Activated naive CD8-positive, alpha-beta T cell treated with anti-CD3 and anti-CD28 coated beads, Interleukin-2, amount 50 U/mL, for 24 hours (primary cell): ENCODE measurements at places on chromosomes 5 and 9.

DNA sequence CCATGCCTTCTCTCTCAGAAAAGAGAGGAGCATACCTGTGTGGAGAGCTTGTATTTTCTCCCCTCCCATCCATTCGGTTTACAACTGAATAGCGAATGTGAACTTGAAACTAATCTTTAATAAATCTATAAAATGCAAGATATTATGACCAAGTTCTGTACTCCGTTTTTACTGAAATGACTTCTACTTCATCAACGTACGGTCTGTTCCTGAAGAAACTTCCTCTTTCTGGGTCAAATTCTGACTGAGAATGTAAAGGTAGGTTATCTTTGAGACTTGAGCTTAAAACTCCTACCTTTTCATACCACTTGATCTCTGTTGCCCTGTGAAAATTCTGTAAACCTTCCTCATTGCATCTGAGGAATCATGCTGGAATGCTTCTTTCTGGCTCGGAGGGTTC is 4.2 kb upstream of the CTNNAL1 start:
- DNase-seq: no peak

DNA sequence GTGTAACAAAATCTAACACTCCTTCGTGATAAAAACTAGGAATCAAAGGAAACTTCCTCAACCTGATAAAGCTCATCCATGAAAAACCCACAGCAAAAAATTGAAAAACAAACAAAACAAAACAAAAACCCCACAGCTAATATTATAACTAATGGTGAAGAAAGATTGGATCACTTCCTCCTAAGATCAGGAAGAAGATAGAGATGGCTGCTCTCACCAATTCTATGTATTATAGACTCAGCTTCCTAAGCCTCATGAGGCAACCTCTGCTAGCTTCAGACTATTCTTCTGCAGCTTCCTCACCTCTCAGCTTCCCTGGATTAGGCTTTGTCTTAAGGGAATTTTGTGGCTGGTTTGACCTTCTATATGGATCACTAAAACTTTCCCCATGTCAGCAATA is 40.1 kb downstream of the PHAX start:
- no peak for DNase-seq

GRCh38 chr9:112670991-112671625 is 46.8 kb downstream of the INIP start:
- DNase-seq: no peak

GRCh38 chr9:134356496-134357470 is 30.5 kb downstream of the RXRA start:
- DNase-seq: no peak

GRCh38 chr5:145689235-145689634 is 145.9 kb downstream of the PRELID2 start:
- no peak for DNase-seq

DNA sequence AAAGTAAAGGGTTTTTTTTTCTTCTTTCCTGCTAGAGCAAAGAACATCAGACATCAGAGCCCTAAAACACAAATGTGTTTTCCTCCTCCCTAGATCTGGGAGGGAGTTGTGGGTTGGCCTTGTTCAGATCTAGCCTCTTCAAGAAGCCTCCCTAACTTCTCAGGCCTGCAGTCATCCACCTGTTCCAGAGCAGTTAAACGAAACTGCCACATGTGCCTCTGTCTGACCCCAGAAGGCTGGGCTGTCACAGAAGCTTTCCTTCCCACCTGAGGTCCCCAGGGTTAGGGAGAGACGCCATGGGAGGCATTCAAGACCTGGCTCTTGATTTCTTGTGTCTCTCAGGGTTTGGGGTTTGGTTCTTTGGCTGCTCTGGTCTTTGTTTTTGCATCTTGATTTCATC is 87.0 kb downstream of the DAB2IP start:
- DNase-seq: no peak

DNA sequence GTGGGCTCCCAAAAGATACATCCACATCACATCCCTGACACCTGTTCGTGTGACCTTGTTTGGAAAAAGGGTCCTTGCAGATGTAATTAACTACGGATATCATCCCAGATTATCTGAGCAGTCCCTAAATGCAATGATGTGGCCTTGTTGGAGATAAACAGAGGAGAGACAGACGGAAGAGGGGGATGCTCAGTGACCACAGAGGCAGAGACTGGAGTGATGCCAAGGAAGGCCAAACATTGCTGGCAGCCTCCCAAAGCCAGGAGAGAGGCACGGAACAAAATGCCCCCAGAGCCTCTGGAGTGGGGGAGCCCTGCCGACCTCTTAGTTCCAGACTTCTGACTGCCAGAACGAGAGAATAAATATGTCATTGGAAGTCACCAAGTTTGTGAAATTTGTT is 15.0 kb upstream of the VAV2 start:
- no peak for DNase-seq

DNA sequence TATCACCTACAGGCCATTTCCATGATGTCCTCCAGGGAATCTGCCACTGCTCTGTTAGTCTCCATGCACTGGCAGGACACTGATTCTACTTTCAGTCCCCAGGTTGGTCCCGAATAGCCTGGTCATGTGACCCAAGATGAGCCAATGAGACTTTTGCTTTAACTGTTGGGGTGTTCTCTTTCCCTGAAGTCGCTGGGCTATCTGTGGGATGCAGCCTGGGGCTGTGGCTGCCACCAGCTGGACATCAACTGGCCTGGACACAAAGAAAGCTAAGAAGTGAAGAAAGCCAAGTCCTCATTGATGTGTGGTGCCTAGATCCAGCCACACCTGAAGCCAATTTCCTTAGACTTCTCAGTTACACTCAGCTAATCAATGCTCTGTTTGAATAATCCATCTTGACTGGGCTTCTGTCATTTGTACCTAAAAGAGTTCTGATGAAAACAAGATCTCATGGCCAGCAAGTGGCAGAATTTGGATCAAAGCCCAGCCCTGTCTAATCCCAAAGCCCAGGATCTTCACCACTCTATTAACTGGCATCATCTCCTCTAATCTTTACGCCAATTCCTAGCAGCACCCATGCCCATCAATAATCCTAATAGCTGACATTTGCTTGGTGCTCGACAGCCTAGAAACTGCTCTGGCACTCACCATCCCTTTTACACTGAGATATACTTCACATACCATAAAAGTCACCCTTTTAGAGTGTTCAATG is 37.0 kb downstream of the SH3PXD2B start:
- no peak for DNase-seq

- no peak for DNase-seq
Observed at GRCh38 chr9:76216161-76216649, 178.0 kb downstream of the RFK start.

GRCh38 chr5:174320051-174320450 is 274.5 kb downstream of the NSG2 start:
- no peak for DNase-seq

GRCh38 chr5:110932755-110933488 is 138.6 kb upstream of the TSLP start:
- no peak for DNase-seq

GRCh38 chr5:30843541-30843940 is 349.9 kb upstream of the CDH6 start:
- DNase-seq: no peak
